ENCODE measurements at places on chromosomes 16 and 17.

GRCh38 chr16:10664720-10665126 lies 30.0 kb downstream of the TEKT5 start:
- DNase-seq: no peak

DNA sequence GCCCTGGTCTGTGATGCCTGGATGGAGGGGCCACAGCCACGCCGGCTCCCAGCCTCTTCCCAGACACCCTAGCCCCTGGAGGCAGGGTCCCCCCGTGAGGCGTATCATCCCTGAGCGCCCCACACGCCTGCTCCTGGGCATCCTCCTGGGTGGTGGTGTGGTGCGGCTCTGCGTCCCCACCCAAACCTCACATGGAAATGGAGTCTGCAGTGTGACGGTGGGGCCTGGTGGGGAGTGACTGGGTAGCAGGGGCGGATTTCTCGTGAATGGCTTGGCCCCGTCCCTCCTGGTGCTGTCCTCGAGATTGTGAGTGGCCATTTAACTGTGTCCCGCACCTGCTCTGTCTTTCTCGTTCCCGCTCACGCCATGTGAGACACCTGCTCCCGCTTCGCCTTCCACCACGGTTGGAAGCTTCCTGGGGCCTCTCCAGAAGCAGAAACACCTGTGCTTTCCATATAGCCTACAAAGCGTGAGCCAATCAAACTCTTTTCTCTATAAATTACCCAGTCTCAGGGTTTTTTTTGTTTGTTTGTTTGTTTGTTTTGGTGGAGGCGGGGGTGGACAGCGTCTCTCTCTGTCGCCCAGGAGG lies 5.9 kb upstream of the SSTR5 start:
- no peak for DNase-seq

GRCh38 chr17:20127360-20128035 lies 118.3 kb downstream of the SPECC1 start:
- DNase-seq: no peak

- DNase-seq: no peak
These were observed at the start of gene CMTM2 for GRCh38 chr16:66578651-66579531. Gene CMTM2, plus strand, starts transcription at chr16:66579463. Its CDS starts 145 bp downstream, at chr16:66579608.

GRCh38 chr16:50676684-50677225 lies 4.4 kb downstream of the SNX20 start:
- DNase-seq: no peak

GRCh38 chr17:7043497-7044198 lies at the start of gene SLC16A11:
Gene SLC16A11, minus strand, starts transcription at chr17:7044092. Its CDS starts 579 bp downstream, at chr17:7043513.
- no peak for DNase-seq

- DNase-seq: no peak
These were observed 659.4 kb upstream of the EEF2KMT start for GRCh38 chr16:5756969-5757368.

- no peak for DNase-seq
These were observed 92.2 kb upstream of the AMZ2 start for GRCh38 chr17:68155692-68156091.

DNA sequence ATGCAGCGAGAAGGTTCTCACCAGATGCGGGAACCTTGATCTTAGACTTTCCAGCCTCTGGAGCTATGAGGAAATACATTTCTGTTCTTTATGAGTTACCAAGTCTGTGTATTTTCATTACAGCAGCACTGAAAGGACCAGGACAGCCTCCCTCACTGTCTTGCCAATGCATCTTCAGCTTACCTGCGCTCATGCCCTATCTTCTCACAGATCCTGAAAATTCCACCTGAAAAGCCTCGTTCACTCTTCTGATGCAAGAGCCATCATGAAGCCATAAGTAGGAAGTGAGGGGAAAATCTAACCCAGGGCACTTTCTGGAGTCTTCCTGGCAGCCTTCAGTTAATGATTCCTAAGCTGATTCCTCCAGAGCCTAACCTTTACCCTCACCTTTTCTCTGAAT lies 194.0 kb downstream of the SALL1 start:
- no peak for DNase-seq

- DNase-seq: no peak
These were observed 215.2 kb downstream of the CPPED1 start for GRCh38 chr16:12588510-12588909.

DNA sequence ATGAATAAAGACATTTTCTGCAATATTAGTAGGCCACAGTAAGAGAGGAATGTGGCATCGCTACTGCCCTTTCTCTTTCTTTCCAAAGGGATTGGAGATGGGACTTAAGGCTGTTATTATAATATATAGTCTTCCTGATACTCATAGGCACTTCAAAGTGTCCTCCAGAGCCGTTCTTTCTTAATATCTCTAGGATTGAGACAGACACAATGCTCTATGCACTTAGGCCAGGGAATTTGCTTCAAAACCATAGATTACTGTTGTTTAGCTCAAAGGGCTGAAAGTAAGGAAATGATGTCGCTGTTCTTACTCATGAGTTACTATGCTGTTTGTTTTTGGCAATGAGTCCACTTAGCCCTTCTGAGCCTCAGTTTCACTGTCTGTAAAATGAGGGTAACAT lies 590.5 kb downstream of the CDH11 start:
- DNase-seq: no peak

GRCh38 chr16:89090669-89091426 lies 2.8 kb upstream of the ACSF3 start:
- no peak for DNase-seq

DNA sequence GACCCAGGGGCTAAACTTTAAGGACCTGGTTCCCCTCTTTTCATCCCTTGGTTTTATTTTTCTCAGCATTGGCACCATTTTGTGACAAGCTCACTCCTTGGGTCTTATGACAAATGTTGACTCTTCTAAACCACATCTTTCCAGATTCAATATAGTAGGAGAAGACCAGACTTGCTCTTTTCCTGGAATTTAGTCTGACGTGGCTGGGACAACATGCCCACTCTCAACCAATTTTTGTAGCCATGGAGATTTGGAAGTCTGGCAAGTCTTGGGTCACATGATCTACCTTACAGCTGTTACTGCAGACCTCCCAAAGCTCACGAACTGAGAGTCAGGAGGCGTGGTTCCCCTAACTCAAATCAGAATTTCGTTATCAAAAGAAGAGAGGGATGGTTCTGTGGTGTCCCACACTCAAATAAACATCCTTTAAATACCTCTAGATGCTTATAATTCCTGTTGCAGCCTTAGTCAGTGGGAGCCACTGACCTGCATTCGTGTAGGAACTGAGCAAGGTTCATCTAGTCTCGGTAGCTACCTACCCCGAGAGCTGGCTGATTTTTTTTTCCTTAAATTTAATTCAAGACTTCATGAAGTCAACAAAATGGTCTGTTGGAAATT lies 683.5 kb downstream of the MAF start:
- DNase-seq: no peak

DNA sequence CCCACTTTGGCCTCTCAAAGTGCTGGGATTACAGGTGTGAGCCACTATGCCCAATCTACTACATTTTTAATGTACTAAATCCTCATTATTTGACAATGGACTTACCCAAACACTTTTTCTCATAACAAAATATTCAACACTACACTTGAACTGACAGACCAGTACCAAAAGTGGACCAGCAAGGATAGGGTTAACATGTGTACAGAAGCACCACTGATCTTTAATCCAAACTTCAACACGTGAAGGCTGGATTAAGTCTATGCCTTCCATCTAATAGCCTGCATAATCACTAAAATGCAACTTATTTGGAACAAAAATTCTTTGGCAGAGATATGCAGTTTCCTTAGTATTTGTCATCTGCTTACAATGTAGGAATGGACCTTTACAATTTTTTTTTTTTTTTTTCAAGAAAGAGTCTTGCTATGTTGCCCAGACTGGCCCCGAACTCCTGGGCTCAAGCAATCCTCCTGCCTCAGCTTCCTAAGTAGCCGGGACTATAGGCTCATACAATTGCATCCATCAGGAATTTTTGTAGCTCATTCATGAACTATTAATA lies 60.0 kb upstream of the BCAR1 start:
- no peak for DNase-seq

- no peak for DNase-seq
These were observed 141.8 kb downstream of the XYLT1 start for GRCh38 chr16:17328932-17329331.

GRCh38 chr16:21940570-21940969 lies 12.6 kb upstream of the UQCRC2 start:
- DNase-seq: no peak

DNA sequence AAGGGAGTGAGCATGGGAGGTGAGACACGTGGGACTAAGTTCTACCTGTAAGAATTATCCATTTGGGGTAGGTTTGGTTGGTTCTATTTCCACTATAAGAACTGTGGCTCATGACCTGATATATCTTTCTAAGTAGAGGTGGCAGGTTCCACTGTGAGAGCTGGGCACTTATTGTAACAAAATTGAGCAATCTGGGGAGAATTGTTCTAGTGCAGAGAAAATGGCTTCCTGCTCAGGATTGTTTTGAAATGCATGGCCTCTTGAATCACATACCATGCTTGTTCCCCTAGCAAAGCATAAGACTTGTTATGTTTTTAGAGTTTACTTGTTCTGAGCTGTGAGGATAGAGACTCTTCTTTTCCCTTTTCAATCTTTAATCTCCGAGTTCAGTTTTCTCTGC lies 125.9 kb downstream of the MAP2K6 start:
- no peak for DNase-seq

- DNase-seq: no peak
These were observed 175.3 kb downstream of the NPIPB11 start for GRCh38 chr16:29231244-29231643.

- DNase-seq: no peak
These were observed 245.6 kb upstream of the RBFOX1 start for GRCh38 chr16:7086822-7087616.

DNA sequence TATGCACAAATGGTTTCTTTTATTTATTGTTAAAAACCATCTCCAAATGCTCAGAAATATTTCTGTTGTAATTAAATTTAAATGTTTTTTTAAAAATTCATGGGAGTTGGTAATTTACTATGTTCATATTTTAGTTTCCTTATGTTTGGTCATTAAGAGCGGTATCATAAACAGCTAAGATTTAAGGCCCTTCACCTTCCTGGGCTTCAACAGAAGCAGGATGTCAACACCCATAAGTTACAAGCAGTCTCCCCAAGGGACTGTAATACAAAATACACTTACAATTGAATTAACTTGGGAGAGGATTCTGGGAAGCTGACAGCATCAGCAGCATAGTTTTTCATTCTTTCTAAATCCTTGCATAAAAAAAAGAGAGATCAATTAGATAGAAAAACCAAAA lies 30.9 kb upstream of the TANC2 start:
- no peak for DNase-seq

DNA sequence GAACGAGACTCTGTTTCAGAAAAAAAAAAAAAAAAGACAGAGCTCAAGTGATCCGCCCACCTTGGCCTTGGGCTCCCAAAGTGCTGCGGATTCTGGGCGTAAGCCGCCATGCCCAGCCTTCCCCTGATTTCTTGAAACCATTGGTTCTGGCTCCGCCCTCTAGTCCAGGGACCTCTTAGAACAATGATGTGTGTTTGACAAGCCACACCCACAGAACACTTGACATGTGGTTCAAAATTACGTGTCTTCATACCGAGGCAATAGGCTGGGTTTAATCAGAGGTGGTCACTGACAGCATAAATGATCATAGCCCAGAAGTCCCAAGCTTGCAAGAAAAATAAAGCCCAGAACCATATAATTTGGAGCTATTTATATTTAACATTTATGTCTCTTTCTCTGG lies 23.0 kb downstream of the KNOP1 start:
- DNase-seq: no peak

DNA sequence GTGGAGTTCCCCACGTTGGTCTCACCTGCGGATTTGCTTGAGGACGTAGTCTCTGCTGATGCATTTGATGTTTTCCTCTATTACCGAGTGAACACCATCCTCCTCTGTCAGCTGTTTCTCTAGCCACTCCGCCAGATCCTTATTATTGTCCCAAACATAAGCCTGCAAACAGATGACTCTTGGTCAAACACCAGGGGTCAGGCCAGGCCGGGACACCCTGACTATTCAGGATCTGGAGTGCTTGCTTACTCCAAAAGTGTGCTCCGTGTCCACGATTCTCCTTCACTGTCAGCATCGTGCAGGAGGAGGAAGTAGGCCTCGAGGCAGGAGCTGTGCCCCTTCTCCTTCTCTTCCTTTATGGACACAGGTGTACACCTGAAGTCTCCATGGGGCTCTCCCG lies 140.2 kb downstream of the AATF start:
- DNase-seq: no peak

GRCh38 chr16:2792940-2793339 lies 5.3 kb upstream of the PRSS41 start:
- DNase-seq: no peak

DNA sequence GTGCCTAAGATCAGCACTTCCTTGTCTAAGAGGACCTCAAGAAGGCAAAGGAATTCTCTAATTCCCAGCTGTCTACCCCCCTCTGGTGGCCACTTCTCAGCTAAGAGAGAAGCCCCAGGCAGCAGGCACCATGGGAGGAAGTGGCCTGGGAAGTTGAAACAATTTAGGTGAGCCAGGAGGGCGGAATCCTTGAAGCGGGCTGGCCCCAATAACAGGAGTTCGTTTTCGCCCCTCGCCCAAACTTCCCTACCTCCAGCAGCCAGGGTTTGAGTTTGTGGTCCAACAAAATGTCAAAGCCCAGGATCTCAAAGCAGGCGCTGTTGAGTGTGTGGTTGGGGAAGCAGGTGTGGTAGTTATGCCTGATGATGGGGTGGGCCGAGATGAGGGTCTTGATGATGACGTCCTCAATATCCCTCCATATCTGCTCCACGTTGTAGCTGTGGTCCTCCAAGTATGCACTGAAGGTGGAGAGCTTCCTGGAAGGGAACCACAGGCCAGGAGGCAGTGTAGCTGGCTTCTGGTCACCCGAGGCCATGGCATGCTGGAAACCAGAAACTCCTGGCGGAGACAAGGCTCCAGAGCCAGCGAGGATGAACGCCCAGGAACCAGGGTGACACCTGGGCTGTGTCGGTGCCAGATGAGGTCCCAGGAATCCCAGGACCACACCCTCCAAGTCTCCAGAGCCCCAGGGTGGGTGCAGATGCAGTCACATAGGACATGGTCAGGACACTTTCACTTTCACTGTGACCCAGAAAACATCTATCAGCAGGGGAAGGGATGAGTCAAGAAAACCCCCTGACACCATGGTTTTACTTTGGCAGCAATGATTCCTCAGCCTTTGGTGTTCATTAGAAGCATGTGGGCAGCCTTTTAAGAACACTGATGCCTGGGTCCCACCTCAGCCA lies 25.6 kb downstream of the TTLL6 start:
- peak; percentile 43 for DNase-seq

- peak; percentile 16 for DNase-seq
These were observed 93.1 kb downstream of the XYLT1 start for GRCh38 chr16:17377360-17378324.

DNA sequence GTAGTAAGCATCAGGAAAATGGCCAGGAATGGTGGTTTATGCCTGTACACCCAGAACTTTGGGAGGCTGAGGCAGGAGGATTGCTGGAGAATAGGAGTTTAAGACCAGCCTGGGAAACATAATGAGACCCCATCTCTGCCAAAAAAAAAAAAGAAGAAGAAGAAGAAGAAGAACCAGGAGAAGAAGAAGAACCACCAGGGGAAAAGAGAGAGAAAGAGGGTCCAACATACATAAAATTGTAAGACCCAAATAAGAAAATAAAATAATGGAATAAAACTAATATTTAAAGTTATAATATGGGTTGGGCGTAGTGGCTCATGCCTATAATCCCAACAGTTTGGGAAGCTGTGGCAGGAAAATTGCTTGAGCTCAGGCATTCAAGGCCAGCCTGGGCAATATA lies 408.4 kb downstream of the ZFHX3 start:
- DNase-seq: no peak

Measured in GF-D8 (cell line).